Brain (organoid and tissue), 16 donors: ENCODE measurements at places on chromosomes 13 and 19.

DNA sequence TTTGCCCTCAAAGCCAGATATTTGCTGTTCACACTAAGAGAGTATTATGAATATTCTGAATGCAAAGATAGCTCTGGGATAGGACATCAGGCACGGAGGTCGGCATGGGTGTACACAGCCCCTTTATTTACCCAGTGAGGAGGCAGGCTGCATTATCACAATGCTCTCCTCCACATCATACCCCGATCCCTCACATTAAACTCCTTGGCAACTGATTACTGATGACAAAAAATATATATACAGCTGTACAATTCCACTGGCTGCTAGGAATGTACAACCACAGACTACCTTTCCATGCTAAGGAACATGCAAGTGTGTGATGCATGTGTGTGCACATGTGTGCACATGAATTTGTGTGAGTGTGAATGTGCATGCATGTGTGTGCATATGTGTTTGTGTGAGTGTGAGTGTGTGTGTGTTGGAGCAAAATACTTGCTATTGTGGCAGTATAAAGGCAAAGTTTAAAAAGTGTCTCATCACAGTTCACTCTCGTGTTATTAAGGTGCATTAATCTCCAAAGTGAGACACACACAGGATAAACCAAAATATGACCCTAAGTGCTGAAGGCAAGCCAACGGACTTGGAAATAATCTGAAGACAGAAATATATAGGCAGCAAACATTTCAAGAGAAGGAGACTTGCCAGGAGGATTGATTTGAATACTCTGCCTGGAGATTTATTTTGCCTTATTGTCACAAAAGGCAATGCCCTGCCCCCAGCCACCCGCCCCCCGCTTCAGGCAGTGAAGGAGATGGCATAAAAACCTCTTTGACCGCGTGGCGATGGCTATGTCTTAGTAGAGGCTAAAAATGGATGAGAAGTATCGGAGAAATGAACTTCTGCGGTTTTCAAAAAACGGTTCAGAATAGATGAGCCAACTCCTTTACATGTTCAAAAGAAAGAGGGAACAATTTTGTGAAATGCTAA lies 274.8 kb downstream of the TSHZ3 start:
- DNase-seq, result peak; percentile 34

GRCh38 chr19:45363861-45364459 lies 6.4 kb downstream of the ERCC2 start:
- no peak for DNase-seq

GRCh38 chr13:109787135-109787954 lies 962 bp upstream of the IRS2 start:
- peak; percentile 82 for DNase-seq

- DNase-seq, result no peak
These were observed at the start of gene FPR3 for GRCh38 chr19:51794885-51795490. Gene FPR3, plus strand, starts transcription at chr19:51795157. Its CDS starts 28,592 bp downstream, at chr19:51823749.

DNA sequence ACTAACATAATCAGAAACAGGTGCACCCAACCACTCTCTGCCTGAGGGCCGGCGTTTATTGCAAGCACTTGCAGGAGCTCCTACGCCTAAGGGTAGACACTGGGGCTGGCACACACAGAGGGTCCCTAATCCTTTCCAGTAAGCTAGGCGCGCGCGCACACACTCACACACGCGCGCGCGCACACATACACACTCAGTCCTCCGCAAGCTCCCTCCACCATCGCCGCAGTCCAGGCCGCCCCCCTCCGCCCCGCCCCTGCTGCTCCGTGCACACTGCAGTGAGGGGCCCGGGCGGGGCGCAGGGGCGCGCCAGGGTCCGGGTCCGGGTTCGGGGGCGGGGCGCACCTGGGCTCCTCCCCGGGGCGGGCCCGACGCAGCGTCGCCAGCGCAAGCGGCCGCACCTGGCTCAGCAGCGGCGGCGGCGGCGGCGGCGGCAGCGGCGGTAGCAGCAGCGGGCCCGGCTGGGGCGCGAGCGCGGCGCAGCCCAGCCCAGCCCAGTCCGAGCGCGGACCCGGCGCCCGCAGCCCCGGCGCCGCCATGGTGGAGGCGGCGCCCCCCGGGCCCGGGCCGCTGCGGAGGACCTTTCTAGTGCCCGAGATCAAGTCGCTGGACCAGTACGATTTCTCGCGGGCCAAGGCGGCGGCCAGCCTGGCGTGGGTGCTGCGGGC lies at the start of gene CAMSAP3:
CAMSAP3 (plus strand) TSS at position 398 of the 668 bp plus-strand sequence; CDS start at position 538, 140 bp downstream.
- peak; percentile 86 for DNase-seq

GRCh38 chr19:18431351-18432197 lies 6.4 kb downstream of the ISYNA1 start:
- DNase-seq, result no peak

GRCh38 chr13:21138561-21138960 lies 37.8 kb downstream of the SKA3 start:
- no peak for DNase-seq

GRCh38 chr13:21032656-21033055 lies 28.7 kb downstream of the LATS2 start:
- no peak for DNase-seq

GRCh38 chr19:23777216-23777615 lies 18.5 kb upstream of the ZNF681 start:
- no peak for DNase-seq

- DNase-seq, result no peak
These were observed 31.9 kb downstream of the ATP4B start for GRCh38 chr13:113625965-113626721.

- DNase-seq, result no peak
These were observed 5.5 kb downstream of the DPP9 start for GRCh38 chr19:4717966-4718701.

DNA sequence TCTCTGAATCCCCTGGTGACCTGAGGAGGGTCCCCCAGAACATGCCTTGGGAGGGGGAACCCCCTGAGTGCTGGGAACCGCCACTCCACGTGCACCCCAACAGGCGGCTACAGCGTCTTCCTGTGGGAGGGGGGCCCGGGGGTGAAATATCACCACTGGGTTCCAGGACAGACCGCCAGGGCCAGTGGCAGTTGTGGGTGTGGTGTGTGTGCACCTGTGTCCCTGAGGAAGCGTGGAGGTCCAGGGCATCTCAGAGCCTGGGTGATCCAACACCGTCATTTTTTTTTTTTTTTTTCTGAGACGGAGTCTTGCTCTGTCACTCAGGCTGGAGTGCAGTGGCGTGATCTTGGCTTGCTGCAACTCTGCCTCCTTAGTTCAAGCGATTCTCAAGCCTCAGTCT lies 4.2 kb downstream of the ADGRE5 start:
- no peak for DNase-seq

- DNase-seq, result no peak
These were observed 34.5 kb downstream of the SOX1 start for GRCh38 chr13:112101360-112101930.

DNA sequence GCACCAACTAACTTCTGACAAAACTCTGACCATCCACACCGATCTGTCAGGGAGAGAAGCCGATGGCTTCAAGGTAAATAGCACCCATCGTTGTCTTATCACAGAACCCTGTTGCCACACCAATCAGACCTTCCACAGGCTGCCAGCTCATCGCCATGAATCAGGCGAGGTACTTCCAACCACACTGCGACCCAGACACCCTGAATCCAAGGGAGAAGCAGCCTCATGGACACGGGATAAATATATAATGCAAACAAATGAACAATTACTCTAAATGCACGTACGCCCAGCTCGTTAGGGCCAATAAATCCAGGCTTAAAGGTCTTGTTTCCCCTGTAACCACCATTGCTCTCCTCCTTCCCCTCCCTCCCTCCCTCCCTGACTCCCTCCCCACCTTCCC lies 20.8 kb downstream of the RANBP3 start:
- DNase-seq, result no peak

DNA sequence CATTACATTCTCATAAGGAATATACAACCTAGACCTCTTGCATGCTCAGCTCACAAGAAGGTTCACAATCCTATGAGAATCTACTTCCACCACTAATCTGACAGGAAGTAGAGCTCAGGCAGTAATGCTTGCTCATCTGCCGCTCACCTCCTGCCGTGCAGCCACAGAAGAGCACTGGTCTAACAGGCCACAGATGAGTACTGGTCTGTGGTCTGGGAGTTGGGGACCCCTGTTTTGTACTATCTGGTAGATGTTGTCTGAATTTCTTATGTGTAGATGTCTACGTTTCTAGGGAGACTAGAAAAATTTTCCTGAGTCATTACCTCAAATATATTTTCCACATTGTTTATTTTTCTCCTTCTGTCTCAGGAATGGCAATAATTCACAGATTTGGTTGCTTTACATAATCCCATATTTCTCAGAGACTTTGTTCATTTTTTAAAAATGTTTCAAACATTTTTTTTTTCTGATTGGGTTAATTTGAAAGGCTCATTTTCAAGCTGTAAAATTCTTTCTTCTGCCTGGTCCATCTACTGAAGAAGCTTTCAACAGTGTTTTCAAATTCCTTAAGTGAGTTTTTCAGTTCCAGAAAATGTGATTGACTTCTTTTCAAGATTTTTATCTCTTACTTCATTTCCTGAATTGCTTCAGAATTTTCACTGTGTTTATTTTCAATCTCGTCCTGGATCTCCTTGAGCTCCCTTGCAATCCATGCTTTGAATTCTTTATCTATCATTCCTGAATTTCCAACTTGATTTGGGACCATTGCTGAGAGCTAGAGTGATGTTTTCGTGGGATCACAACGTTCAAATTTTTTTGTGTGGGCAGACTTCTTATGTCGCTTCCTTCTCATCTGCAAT lies 1322.2 kb downstream of the PCDH9 start:
- no peak for DNase-seq

DNA sequence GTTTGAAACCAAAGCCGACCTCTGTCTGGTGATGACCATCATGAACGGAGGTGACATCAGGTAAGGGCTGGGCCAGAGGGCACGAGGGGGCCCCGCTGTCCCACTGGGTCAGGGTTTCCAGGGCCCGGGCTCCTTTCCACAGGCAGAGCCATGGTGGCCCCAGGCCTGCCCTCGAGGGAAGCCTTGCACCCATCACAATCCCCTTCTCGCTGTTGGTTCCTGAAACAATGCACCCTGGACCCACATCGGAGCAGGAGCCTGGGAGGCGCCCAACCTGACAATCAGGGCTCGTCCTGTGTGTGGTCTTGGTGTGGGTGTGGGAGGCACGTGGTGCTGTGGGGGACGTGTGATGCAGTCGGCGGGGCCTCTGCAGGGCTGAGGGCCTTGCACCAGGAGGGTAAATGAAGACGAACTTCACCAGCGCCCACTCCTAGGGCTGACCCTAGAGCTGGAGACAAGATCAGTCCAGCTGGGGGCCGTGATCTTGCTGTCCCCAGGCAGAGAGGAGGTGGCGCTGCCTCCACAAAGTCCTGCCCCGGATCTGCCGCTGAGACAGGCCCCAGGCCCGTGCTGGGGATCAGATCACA lies 2.8 kb downstream of the GRK1 start:
- DNase-seq, result no peak

GRCh38 chr19:13707915-13708314 lies 56.4 kb upstream of the MRI1 start:
- DNase-seq, result peak; percentile 91

- DNase-seq, result no peak
These were observed 6.2 kb downstream of the CARD8 start for GRCh38 chr19:48249502-48250014.

- DNase-seq, result no peak
These were observed 16.9 kb upstream of the F2RL3 start for GRCh38 chr19:16871871-16872270.

DNA sequence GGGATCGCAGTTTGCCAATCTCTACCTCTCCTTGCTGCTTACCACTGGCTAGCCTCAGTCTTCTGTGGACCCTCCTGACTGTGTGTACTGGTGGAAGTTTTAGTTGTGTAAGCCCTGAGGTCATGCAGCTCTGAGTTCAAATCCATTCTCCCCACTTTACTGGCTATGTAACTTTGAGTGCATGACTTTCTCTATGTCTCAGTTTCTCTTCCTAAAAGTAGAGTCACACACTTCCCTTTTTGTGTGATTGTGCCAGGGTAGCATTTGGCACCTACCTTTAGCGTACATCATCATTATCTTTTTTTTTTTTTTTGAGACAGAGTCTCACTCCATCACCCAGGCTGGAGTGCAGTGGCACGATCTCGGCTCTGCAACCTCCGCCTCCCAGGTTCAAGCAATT lies 70.3 kb downstream of the MAP4K1 start:
- DNase-seq, result no peak

DNA sequence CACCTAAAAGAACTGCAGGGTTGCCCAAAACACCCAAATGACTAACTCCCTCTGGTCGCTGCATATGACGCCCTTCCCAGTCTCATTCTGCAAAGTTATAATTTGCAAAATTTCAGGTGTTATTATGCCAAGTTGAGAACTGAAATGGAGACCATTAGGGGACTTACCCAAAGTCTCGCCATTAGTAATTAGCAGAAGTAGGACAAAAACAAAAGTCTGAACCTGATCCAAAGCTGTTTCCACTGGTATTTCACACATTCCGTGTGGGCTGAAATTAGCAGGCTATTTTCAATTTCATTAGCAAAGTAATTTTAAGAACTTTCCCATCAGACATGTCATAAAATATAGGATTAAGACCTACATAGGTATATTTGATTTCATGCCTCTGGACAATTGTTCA lies 6.8 kb downstream of the RUBCNL start:
- no peak for DNase-seq

- DNase-seq, result peak; percentile 71
These were observed 6.6 kb upstream of the FBXW9 start for GRCh38 chr19:12703046-12703445.

DNA sequence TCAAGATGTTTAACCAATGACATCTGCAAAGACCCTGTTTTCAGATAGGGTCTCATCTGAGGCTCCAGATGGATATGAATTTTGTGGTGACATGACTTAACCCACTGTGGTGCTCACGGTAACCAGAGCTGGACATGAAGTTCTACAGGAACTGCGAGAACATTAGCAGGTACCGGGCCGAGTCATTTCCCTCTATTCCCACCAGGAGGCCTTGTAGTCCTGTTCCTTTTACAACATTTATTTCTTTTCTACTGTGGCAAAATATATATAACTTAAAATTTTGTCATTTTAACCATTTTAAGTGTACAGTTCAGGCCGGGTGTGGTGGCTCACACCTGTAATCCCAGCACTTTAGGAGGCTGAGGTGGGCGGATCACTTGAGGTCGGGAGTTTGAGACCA lies 7.6 kb upstream of the TSPAN16 start:
- no peak for DNase-seq

DNA sequence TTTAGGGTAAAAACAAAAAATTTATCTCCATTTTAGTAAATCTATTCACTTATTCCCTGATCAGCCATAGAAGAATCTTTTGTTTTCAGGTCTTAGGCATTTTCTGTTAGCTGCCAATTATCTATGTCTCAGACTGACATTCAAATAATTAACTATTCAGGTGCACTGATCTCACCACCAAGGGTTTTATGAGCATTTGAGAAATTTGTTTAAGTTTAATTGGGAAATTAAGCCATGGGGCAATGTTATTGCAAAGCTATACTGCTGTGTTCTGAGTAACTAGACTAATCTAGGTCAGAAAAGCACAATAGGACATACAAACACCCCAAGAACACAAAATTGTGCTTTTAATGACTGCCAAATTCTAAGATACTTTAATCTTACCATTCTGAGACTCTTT lies 210.7 kb upstream of the EDNRB start:
- no peak for DNase-seq

DNA sequence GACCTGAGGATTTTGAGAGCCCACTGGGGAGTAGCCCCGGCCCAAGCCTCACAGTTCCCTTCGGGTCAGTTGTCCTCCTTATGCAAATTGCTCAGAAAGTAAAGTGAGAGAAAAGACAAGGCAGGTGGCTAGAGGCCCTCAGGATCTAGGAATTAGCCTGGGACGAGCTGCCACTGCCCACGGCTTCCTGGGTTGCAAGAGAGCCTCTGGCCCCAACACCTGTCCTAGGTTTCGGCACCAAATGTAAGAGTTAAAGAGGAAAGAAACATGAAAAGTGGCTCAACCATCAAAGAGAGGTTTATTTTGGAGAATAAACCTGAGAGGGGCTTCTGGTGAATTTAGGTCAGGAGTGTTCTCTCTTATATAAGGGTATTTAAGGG lies 25.6 kb downstream of the TMEM255B start:
- no peak for DNase-seq
